Hypothalamus (tissue), 51 donors: ENCODE measurements at places on chromosomes 1 and 21.

DNA sequence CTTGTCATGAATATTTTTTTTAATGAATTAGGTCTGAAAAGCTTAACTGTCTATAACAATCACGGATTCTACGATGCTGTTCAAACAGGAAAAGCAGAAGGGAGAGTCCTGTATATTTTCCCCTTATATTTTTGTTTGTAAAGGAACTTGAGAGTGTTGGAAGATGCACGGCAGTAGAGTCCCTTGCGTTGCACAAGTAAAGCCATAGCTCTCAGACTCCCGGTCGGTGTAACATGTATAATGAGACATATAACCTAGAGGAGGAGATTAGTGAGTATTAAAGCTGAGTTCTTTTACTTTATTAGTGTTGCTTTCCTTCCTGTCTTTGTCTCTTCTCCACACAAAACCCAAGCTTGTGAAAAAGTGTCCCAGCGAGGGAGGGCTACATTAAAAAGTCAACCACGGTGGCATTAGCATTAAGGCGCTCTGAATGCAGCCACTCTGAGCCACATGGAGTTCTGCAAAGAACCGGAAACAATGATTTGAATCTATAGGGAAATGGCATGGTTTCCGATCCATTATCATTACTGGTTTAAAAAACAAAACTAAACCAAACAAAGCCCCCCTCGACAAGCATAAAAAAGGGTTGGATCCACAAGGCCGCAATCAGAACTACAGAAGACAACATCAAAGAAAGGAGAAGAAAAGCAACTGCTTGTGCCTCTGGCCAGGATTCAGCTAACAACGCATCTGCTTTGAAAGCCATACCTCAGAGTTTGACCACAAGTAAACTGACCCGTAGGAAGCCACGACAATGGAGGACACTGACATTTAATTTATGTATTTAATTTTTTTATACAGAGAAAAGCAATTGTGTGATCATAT is 356.8 kb downstream of the LMO4 start:
- no peak for DNase-seq

DNA sequence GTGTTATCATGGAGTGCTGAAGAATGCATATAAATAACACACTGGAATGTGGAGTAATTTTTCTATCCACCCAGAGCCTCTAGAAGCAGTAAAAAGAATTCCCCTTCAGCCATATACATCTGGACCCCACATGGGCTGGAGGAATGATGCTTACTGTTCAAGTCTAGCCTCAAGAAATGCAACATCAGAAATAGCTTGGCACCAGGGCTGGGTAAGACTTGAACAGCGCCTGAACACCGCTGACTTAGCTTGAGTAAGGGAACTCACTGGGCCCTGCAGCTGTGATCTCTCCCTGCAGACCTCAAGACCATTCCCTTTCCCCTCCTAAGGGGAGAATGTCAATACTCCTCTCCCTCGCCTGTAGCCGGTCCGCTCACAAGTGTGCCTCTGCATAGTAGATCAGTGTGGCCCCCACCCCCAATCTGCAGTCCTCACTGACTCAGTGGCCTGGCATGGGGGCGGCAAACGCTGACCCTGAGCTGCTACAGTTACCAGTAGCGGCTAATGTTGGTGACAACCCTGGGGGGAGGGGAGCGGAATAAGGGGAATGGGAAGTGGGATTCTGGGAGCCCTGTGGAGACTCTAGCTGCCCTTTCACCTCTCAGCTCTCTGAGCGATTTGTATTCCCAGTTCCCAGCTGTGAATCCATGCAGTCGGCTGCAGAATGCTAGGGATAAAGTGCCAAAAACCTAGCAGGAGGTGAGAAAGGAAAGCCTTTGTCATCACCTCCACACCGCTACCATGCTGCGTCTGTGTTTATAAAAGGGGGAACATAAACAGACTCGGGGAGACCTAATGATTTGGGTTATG is 483.9 kb downstream of the DISC1 start:
- no peak for DNase-seq

- no peak for DNase-seq
Measured at GRCh38 chr1:54287176-54287650, 87.2 kb downstream of the MRPL37 start.

DNA sequence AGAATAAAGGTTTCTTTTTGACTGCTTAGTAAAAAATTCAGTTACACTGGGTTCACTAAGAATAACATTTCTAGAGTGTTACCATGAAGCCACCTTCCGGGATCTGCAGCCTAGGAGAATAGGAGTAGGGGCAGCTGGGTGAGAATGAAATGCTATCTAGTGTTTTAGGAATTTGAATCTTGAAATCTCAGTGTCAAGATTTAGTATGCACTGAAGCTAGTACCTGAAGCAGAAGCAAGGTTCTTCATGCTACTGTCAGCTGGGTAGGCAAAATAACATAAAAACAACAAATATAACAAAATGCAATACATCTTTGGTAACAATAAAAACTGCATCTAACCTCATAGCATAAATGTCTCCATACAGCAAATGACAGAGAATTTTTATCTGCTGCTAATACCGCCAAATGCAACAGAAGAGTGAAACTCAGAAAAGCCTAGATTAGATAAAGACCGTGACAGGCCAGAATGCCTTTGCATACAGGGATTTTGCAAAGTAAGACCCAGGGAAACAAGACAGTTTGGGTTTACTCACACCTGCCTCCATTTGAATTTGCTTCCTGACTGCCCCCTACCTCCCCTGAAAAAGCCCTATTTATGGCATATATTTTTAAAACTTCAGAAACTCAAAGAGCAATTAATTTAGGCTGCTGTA is 58.2 kb downstream of the GADD45A start:
- no peak for DNase-seq

- no peak for DNase-seq
Measured at GRCh38 chr1:198437332-198437731, 103.1 kb downstream of the ATP6V1G3 start.

DNA sequence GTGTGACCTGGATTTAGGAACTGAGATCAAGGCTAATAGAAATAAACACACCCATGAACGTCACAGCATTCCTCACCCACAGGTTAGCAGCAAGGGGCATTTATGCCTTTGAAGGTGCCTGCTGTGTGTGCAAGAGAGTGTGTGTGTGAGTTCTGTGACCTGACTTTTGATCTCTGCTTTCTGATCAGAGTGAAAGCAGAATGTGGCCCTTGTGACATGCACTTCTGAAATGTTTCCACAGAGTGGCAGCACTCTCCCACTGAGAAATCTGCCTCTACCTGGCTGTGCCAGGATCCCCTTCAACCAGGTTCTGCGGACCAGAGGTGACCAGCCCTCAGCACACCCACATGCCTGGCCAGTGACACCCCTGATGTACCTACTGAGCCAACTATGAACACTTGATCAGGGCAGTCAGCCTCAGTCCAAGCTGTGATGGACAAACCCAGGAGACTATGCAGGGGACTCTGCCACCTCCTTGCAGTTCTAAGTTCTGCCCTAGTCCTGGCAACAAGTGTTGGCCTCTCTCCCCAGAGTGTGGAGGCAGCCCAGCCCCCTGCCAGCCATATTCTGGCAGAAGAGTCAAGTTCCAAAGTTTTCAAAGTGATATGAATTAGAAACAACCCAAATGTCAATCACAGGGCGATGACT is 41.0 kb downstream of the RXRG start:
- DNase-seq: no peak

- no peak for DNase-seq
Measured at GRCh38 chr21:37593740-37594471, 227.3 kb downstream of the DYRK1A start.

- peak; percentile 78 for DNase-seq
Measured at GRCh38 chr1:33180226-33180910, 1.5 kb downstream of the TRIM62 start.

GRCh38 chr1:231861541-231862481 is 235.2 kb downstream of the DISC1 start:
- DNase-seq: no peak

DNA sequence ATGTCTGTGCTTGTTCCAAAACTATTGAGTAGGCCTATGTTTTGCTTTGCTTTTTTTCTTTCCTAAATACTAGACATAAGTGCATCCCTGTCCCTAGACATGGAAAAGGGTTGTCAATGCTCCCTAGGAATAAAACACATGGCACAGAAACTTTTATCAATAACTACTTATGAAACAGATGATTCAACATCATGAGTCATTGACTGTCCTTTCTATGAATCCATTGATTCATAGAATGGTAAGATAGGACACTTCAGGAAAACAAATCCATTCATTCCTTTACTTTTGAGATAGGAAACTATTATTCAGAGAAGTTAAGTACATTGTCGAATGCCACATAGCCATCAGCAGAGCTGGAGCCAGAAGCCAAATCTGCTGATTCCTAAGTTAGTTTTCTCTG is 147.5 kb downstream of the TSEN15 start:
- no peak for DNase-seq

GRCh38 chr1:115082949-115083348 is 6.4 kb downstream of the TSPAN2 start:
- no peak for DNase-seq

- DNase-seq: no peak
Measured at GRCh38 chr1:41742219-41742618, 176.5 kb downstream of the HIVEP3 start.

DNA sequence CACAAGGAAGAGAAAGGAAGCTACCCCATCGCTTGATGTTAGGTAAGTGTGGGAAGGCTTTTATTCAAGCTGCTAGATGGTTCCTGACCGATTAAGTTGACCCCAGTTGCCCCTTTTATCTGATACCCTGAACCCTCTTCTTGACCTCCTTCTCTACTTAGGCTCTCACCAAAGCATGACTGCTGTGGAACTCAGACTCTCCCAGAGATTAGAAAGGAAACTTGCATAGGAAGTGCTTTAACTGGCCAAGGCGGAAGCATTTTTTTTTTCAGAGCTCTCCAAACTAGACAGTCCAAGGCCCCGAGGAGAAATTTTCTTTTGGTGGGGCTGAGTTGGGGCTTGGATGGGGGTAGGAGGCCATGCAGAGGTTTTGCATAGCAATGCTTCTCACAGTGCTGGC is 101.3 kb upstream of the USP24 start:
- DNase-seq: no peak

DNA sequence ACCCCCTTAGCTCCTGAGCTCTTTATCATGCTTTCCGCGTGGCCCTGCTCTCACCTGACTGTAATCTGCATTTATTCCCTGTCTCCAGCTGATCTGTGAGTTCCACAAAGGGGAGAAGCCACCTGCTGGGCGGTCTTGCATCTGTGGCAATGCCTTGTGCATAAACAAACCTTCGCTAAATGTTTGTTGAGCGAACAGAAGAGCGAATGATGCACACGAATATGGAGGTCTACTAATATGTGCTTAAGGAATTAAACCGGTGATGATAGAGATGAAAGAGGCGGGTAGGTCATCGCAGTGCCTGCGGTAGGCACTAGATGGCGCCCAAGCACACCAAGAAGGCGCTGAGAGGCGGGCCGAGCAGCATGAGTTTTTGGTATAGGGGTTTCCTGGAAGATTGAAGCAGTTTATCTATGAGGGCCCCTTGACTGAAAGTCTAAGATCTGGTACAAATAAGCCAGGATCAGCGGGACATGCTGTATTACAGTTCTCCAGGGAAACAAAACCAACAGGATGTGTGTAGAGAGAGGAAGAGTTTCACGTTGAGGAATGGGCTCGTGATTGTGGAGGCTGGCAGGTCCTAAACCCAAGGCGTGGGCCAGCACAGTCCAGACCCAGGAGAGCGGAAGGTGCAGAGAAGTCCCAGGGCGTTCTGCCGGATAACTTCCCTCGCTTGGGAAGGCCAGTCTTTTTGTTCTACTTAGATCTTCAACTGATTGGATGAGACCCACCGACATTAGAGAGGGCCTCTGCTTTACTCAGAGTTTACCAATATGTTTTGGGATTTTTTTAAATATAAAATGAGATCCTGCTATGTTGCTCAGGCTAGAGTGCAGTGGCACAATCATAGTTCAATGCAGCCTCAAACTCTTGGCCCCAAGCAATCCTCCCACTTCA is 34.7 kb downstream of the TOMM20 start:
- DNase-seq: no peak

- peak; percentile 65 for DNase-seq
Measured at GRCh38 chr1:234607109-234608024, 2.6 kb downstream of the IRF2BP2 start.

DNA sequence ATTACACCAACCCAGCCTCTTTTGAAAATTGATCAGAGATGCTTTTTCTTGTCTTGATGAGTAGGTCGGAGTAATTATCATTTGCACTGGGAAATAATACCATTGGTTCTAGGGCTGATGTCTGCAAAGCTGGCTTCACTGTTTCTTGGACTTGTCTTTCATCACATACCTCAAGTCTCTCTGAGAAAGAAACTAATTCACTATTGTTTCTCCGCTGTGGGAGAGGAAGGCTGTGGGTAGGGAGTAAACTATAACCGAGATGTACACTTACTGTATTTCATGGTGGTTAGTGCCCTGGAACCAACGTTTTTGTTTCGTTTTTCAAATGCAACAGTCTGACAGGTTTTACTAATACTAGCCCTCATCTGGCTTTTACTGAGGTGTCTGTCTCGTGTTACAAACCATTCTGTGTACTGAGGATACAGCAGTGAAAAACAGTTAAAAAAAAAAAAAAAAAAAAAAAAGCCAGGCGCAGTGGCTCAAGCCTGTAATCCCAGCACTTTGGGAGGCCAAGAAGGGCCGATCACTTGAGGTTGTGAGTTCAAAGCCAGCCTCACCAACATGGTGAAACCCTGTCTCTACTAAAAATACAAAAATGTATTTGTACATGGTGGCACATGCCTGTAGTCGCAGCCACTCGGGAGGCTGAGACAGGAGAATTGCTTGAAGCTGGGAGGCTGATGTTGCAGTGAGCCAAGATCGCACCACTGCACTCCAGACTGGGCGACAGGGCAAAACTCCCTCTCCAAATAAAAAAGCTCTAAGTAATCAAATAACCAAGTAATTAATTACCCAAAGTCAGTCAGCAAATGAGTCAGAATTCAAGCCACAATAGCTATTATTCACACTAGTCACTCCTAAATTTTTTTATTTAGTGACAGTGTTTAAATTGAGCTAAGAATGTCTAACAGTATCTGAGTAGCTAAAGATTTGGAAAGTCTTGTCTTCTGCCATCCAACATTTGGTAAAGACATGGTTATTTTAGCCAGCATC is 23.3 kb downstream of the TOMM20 start:
- DNase-seq: no peak
